Stimulated activated CD4-positive, alpha-beta T cell treated with anti-CD3 and anti-CD28 coated beads, Interleukin-15, amount 100 ng/mL, for 48 hours (primary cell): ENCODE measurements at places on chromosomes 5 and 9.

DNA sequence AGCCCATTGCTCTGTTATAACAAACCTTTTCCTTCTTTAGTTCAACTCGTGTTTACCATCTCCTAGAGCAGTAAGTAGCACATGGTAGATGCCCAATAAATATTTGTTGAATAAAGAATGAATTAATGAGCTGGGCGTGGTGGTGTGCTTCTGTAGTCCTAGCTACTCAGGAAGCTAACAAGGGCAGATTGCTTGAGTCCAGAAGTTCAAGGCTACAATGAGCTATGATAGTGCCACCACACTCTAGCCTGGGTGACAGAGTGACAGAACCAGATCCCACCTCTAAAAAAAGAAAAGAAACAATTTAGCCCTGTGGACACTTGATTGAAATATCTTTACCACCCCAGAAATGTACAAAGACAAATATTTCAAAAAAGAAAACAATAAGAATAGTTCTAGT, 14.6 kb upstream of the PAM start:
- no peak for DNase-seq

GRCh38 chr5:80662108-80662507, 7.3 kb upstream of the DHFR start:
- DNase-seq, result no peak

GRCh38 chr5:88695931-88696330, 187.1 kb downstream of the MEF2C start:
- DNase-seq, result no peak

DNA sequence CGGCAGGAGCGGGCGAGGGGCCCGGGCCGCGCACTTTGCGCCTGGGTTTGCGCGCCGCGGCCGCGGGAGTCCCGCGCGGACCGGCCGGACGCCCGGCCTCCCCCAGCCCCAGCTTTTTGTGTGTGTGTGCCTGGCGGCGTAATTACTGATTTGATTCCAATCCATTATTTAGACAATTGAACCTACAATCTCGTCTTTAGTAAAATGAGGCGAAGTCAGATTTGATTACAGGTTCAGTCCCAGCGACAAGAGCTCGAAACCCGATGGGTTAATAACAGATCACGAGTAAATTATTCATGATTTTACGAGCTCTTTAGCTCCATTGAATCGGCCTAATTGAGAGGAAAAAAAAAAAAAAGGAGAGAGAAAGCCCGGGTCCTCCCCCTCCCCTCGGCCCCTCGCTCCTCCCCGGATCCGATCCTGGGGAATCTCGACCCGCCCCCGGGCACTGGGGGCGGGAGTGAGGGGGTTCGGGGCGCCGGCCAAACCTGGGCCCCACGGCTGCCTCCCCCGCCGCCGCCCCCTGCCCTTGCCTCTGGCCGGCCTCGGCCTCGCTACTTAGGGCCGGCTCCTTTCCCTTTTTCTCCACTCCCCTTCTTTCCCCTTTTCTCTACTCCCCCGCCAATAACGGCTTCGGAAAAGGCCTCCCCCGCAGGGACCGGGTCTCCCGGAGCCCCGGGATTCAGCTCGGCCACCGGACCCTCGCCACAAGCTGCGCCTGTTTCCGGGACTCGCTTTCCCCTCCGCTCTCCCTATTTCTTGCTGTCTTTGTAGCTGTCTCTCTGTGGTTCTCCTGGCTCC, 6.6 kb downstream of the LHX2 start:
- no peak for DNase-seq

DNA sequence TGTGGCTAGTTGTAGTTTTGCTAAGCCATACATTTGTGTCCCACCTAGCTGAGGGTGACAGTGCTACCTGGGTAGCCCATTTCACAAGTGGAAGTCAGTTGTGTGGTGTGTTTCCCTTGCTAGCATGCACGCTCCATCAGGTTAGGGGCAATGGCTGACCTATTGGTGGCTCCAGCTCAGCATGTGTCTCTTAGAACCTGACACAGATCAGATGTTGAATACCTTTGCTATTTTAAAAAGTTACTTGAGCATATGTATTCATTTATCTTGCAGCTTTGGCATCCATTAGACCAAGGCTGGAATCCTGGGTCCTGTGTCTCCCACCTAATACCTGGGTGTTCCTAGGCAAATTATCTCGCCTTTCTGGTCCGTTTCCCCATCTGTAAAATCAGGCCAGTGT, 44.8 kb downstream of the ZNF618 start:
- DNase-seq, result no peak

DNA sequence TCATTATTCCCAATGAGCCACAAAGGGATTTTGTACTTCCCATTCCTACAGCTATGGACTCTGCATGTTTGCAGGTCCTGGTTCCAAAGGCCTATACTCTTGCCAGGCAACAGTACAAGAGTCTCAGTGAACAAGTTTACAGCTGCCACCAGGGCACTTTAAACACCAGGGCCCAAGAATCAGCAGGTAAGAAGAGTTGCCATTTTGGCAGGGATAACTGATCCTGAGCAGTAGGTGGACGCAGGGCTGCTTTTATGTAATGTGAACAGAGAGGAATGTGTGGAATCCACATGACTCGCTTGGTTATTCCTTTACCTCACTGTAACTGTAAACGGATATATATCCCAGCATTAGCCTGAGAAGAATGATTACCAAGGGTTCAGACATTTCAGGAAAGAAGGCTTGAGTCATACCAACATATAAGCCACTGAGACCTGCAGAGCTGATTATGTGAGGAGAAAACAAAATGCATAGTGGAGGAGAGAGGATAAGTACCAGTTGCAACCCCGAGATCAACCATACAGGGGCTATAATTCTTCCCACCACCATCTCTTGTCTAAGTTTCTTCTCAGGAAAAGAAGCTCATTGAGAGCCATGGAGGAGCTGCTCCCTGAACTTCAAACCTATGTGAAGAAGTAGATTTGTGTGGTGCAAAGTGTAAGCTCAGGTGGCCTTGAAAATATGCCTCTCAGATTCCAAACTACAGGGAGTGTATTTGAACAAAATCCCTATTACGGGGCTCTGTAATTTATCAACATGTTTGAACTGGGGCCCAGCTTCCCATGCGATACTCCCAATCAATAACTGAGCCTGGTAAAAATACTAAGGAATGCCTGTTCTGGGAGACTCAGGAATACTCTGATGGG, 24.6 kb downstream of the RAPGEF6 start:
- no peak for DNase-seq

DNA sequence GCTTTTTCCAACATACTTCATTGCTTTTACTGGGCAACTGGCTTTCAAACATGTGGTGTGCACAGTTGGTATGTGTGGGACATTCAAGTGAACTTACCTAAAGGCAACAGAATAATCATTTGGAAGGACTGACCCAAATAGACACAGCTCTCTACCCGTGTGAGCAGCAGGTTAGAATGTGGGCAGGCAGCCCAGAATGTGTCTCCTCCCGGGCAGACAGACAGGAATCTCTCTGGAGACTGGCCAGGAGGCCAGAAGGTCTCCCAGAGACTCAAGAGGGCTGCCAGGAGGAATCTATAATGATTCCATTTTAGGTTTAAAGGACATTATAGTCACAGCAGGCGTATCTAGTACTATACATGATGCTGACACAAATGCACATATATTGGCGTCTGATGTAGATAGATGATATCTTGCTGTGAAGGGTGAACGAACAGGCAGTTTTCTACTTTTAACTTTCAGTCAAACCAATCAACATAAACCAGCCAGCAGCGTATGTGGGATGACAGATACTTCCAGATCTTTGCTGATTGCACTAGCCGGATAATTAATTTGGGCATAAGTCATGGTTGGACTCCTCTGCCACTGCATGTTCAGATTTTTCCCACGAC, 297.4 kb upstream of the ZNF608 start:
- DNase-seq, result no peak
